Adrenal gland (tissue), 19 donors: ENCODE measurements at places on chromosomes 1 and 21. TPM values are rescaled to one million over a fixed set of nuclear protein-coding genes. Genes with fewer than 3 reads are reported as not detected.

- no peak overlapping the region for H3K27ac ChIP-seq
- no peak overlapping the region for H3K4me3 ChIP-seq
- no peaks in the 10 kb centered on the region for H3K27me3 ChIP-seq
- no peaks in the 10 kb centered on the region for H3K4me1 ChIP-seq
These were observed 238.7 kb upstream of the SNX7 start for GRCh38 chr1:98422816-98423215.

- no peaks in the 10 kb centered on the region for H3K36me3 ChIP-seq
- H3K27ac ChIP-seq = no peak overlapping the region
- H3K27me3 ChIP-seq = no peaks in the 10 kb centered on the region
- no peak for DNase-seq
- no peak overlapping the region for H3K4me3 ChIP-seq
These were observed 17.7 kb downstream of the NMNAT1 start for GRCh38 chr1:9960706-9961562.

The RPTN gene
- not detected for polyA plus RNA-seq

DNA sequence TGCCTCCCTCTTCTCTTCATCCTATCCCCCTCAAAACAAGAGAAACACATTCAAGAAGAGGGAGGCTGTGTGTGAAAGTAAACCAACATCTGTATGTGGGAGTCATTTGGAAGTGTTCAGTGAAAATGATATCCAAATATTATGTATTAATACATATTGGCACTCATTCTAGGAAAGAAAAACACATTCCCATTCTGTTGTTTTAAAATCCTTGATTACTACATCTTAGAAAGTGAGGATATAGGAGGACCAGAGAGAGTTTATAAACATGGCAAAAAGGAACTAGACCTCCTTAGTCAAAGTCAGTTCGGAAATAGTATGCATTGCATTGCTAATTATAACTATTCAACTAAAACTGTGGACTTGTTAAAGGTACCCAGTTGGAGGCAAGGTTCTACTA, 786.6 kb downstream of the ADGRL2 start:
- no peak overlapping the region for H3K4me3 ChIP-seq
- H3K36me3 ChIP-seq = no peaks in the 10 kb centered on the region
- H3K4me1 ChIP-seq = no peaks in the 10 kb centered on the region
- H3K27ac ChIP-seq = no peak overlapping the region

The VPS13D gene
- 17.0 TPM for polyA plus RNA-seq

- no peaks in the 10 kb centered on the region for H3K4me1 ChIP-seq
- no peak for DNase-seq
- no peaks in the 10 kb centered on the region for H3K36me3 ChIP-seq
- H3K4me3 ChIP-seq = no peak overlapping the region
- H3K27ac ChIP-seq = no peak overlapping the region
- no peaks in the 10 kb centered on the region for H3K27me3 ChIP-seq
These were observed 76.5 kb downstream of the OLIG1 start for GRCh38 chr21:33146467-33146866.

The OR2M3 gene
- polyA plus RNA-seq = not detected

- H3K27me3 ChIP-seq = no peaks in the 10 kb centered on the region
- no peak overlapping the region for H3K4me3 ChIP-seq
- no peaks in the 10 kb centered on the region for H3K36me3 ChIP-seq
- no peak for DNase-seq
- H3K27ac ChIP-seq = no peak overlapping the region
These were observed 30.0 kb upstream of the REG4 start for GRCh38 chr1:119841306-119841705.

GRCh38 chr1:197799271-197799670, 24.0 kb upstream of the DENND1B start:
- no peaks in the 10 kb centered on the region for H3K27me3 ChIP-seq
- H3K36me3 ChIP-seq = no peaks in the 10 kb centered on the region
- H3K27ac ChIP-seq = no peak overlapping the region
- no peak for DNase-seq
- H3K4me3 ChIP-seq = no peak overlapping the region
- no peaks in the 10 kb centered on the region for H3K4me1 ChIP-seq

- H3K36me3 ChIP-seq = no peaks in the 10 kb centered on the region
- H3K27me3 ChIP-seq = no peaks in the 10 kb centered on the region
- H3K4me3 ChIP-seq = no peak overlapping the region
- DNase-seq = no peak
- no peak overlapping the region for H3K27ac ChIP-seq
- no peaks in the 10 kb centered on the region for H3K4me1 ChIP-seq
These were observed 36.8 kb downstream of the KCNAB2 start for GRCh38 chr1:6082430-6082971.

GRCh38 chr1:60916906-60917305, 165.5 kb upstream of the NFIA start:
- no peak overlapping the region for H3K4me3 ChIP-seq
- H3K27ac ChIP-seq = no peak overlapping the region
- H3K36me3 ChIP-seq = no peaks in the 10 kb centered on the region
- H3K4me1 ChIP-seq = peaks cover 10% of the 10 kb centered on the region

The TMPRSS2 gene
- polyA plus RNA-seq = 0.17 TPM

DNA sequence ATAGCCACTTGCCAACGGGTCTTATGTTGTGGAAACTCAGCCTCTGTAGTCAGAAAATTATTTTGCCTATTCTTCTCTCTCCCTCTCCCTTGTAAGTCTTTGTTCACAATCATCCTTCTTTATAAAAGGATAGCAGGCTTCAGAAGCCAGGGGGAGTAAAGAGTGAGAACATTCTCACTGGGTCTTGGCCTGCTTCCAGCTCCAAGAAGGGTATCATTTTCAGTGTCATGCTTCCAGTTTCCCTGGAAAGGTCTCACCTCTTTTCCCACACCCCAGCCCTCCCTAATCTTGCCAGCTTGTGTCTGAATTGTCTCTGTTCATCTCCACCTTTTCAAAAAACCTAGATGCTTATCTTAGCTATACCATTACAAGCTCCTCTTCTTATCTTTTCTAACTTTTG, 346.2 kb upstream of the LRRC7 start:
- H3K4me1 ChIP-seq = no peaks in the 10 kb centered on the region
- no peak for DNase-seq
- H3K36me3 ChIP-seq = no peaks in the 10 kb centered on the region
- H3K4me3 ChIP-seq = no peak overlapping the region

DNA sequence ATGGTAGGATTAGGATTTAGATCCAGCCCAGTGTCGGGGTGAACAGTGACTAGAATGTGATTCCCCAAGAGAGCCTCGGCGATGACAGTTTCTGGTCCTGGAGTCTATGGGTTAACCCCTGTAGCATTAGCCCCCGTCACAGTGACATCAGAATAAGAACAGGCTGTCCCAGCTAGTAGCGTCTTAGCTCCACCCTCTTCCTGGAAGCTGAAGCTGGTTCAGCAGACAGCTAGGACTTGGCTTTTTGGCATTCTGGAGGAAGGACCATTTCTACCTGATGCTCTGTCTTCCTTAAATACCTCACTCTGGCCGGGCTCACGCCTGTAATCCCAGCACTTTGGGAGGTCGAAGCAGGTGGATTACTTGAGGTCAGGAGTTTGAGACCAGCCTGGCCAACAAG, 5.0 kb downstream of the NDUFS2 start:
- H3K4me3 ChIP-seq = no peak overlapping the region
- peaks cover 74% of the 10 kb centered on the region for H3K36me3 ChIP-seq
- H3K27me3 ChIP-seq = no peaks in the 10 kb centered on the region
- H3K27ac ChIP-seq = peak overlapping the region; percentile 77
- DNase-seq = peak; percentile 86

- peak overlapping the region; percentile 30 for H3K27ac ChIP-seq
- peaks cover 12% of the 10 kb centered on the region for H3K4me1 ChIP-seq
- H3K27me3 ChIP-seq = no peaks in the 10 kb centered on the region
- no peak for DNase-seq
- H3K4me3 ChIP-seq = no peak overlapping the region
- H3K36me3 ChIP-seq = no peaks in the 10 kb centered on the region
These were observed 142.9 kb downstream of the TIAM1 start for GRCh38 chr21:31201144-31201543.

- no peaks in the 10 kb centered on the region for H3K36me3 ChIP-seq
- DNase-seq = no peak
- H3K27ac ChIP-seq = no peak overlapping the region
- no peaks in the 10 kb centered on the region for H3K27me3 ChIP-seq
- H3K4me3 ChIP-seq = peak overlapping the region; percentile 19
These were observed 15.5 kb upstream of the MTARC2 start for GRCh38 chr1:220732621-220733020.

GRCh38 chr1:61271412-61271789, 189.0 kb downstream of the NFIA start:
- no peaks in the 10 kb centered on the region for H3K36me3 ChIP-seq
- H3K27me3 ChIP-seq = no peaks in the 10 kb centered on the region
- no peaks in the 10 kb centered on the region for H3K4me1 ChIP-seq
- DNase-seq = no peak
- no peak overlapping the region for H3K4me3 ChIP-seq
- H3K27ac ChIP-seq = peak overlapping the region; percentile 18

GRCh38 chr1:241356187-241356518, 852 bp downstream of the RGS7 start:
- H3K36me3 ChIP-seq = no peaks in the 10 kb centered on the region
- H3K27me3 ChIP-seq = no peaks in the 10 kb centered on the region
- peak; percentile 22 for DNase-seq
- peak overlapping the region; percentile 28 for H3K4me3 ChIP-seq
- no peak overlapping the region for H3K27ac ChIP-seq

GRCh38 chr1:155301342-155301841, at the start of gene PKLR:
PKLR (minus strand) TSS chr1:155301438; CDS start chr1:155301395, 43 bp downstream.
- no peak within 1 kb of the TSS for H3K4me3 ChIP-seq
- H3K27ac ChIP-seq = no peak within 1 kb of the TSS
- H3K36me3 ChIP-seq = no peaks in the 10 kb centered on the region

The RAB29 gene
- 15.9 TPM for polyA plus RNA-seq
